ENCODE measurements at places on chromosomes 4 and X.

- no peak for DNase-seq
Observed at GRCh38 chr4:169202145-169202699, 68.5 kb downstream of the SH3RF1 start.

DNA sequence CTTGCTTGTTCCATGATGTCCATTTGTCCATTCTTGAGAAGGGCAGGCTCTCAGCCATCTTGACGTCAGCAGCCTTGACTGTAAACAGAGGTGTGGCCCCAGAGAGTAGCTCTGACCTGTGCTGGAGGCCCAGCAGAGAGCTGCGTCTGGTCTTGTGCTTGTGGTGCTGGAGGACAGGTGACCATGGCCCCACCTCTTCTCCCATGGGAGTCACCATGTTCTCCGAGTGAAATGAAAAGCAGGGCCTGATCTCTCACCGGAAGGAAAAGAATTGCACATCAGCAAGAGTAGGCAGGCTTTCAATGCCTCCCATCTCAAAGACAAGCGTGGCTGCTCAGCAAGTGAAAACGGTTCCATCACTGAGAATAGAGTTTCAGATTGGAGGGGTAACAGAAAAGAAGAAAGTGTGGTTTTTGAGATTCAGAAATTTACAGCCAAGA lies 11.5 kb downstream of the PARM1 start:
- DNase-seq, result peak; percentile 98

GRCh38 chr4:92120810-92121498 lies 182.8 kb upstream of the GRID2 start:
- DNase-seq, result no peak

DNA sequence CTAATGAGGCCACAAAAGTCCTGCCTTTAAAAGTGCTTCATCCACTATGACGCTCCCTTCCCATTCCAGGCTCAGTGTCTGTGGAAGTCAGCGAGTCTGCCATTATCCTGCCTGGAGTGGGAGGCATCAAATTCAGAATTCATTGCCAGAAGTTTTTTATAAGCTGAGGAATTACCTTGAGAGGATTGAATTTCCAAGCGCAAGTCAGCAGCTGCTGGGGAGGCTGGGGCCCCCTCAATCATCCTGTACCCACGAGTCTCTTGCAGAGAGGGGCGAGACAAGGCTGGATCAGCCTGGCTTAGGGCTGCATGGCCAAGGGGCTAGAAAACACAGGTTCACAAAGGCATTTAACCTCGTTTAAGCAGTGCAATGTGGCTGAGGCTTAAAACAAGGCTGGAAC lies 170.5 kb upstream of the NOCT start:
- no peak for DNase-seq

GRCh38 chr4:59258002-59258401 lies 1942.1 kb upstream of the ADGRL3 start:
- peak; percentile 39 for DNase-seq

GRCh38 chr4:184282895-184283654 lies 65.4 kb upstream of the ENPP6 start:
- DNase-seq, result peak; percentile 81

DNA sequence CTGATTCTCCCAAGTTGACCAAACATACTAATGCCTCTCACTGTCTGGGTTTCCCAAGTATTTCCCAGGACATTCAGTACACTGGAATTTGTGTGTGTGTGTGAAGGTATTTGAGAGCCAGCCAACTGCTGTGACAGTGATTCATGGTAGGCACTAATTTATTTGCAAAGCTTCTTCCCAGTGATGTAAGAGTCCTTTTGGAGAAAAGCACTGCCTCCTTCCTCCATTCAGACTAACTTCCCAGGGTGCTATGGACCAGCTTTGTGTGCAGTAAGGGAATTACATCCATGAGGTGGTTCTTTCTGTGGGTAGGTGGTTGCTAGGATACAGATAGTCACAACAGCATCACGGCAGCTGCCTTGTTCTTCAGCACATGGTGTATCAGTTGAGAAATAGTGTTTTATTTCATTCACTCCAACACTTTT lies 8.7 kb downstream of the EGF start:
- DNase-seq, result peak; percentile 55

DNA sequence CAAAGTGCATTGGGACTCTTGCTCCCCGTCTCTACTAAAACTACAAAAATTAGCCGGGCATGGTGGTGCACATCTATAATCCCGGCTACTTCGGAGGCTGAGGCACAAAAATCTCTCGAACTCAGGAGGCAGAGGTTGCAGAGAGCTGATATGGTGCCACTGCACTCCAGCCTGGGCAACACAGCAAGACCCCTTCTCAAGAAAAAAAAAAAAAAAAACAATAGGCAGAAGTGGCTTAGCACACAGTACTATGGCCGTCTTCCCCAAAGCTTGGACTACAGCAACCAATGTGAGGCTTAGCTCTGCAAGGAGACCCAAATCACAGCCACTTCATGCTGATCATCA lies 162.8 kb upstream of the PRDX4 start:
- DNase-seq, result peak; percentile 41

DNA sequence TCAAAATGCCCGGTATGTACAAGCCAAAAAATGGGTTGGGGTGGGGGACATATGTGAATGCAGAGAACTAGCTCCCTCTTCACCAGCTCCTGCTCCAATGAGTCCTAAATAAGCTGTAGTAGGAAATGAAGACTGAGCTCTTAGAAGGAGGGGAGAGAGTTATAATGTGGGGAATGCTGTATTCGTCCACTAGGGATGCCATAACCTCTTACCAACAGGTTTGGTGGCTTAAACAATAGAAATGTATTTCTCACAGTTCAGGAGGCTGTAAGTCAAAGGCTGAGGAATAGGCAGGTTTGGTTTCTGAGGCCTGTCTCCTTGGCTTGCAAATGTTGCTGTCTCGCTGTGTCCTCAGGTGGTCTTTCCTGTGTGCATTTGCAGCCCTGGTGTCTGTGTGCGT lies 4.4 kb upstream of the INPP4B start:
- peak; percentile 31 for DNase-seq

DNA sequence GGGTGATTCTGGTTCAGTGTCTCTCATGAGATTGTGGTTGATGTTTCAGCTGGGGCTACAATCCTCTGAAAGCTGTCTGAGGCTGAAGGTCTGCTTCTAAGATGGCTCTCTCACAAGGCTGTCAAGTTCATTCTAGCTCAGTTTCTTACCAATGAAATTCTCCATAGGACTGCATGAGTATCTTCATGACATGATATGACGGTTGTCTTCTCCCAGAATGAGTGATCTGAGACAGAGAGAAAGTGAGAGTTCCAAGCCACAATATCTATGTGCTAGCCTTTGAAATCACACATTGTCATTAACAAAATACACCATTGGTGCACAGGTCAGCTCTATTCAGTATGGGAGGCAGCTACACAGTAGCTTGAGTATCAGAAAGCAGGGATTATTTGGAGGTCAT lies 27.3 kb downstream of the PITX2 start:
- DNase-seq, result no peak

- no peak for DNase-seq
Observed at GRCh38 chrX:12060489-12061260, 77.6 kb upstream of the FRMPD4 start.

DNA sequence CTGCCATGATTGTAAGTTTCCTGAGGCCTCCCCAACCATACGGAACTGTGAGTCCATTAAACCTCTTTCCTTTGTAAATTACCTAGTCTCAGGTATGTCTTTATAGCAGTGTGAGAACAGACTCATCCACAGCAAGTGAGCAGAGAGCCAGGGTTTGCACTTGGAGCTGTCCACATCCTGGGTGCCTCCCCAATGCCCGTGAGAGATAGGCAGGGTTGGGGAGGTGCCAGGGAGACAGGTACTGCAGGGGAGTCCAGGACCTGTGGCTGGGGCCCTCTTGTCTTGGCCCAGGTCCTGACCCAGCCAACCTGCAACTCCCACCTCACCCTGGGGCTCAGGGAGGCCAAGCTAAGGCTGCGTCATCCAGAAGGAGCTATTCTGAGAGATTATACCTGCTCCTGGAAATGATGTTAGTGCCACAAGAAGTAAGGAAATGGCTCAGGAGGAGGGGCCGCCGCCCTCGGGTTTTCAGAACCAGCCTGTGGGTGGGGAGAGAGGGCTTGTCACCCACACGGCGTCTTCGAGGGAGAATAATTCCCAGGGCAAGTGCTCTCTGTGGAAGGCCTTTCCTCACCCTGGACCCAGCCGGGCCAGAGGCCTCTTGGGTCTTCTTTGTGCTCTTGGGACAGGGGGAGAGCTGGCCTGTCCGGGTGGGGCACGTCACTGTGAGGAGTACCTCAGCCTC lies 66.5 kb downstream of the ADRA2C start:
- DNase-seq, result no peak

DNA sequence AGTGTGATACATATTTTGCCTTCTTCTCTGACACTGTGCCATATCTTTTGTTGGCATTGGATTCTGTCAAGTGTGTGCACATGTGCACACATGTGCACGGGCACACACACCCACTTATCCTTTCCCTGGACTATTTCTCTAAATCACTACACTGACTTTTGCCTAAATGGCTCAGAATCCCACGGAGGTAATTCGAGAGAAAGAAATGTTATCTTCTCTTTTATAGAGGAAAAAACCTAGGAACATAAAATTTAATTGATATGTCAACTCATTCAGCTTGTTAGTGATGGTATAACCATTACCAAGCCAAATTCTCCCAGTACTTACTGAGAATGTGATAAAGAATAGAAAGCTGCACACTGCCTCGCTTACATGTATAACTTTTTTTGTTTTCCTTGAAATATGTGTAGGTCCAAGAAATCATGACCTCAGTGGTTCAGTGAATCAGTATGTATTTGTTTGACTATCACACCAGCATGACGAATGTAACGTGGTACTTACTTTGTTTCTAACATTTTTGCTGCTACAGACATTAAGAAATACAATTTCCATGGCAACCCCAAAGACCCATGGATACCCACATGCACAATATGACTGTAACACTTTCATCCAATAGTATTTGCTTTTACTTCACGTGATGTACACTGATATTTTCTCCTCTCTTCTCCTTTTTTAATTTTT lies 163.0 kb downstream of the PCDH7 start:
- no peak for DNase-seq

DNA sequence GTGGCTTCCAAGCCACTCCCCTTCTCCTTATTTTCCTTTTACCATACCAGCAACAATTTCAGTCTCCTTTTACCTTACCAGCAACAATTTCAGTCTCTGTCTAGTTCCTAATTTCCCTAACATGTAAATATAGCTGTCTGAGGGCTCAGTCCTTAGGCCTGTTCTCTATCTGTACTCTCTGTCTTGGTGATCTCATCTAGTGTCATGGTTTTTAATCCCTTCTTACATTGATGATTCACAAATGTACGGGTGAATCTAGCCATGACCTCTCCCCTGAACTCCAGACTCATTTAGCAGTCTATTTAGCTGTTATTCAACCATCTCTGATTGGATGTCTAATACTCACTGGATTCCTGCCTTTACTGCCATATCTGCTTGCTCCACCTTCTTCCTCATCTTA lies 7.2 kb downstream of the IL15 start:
- peak; percentile 75 for DNase-seq

- DNase-seq, result no peak
Observed at GRCh38 chr4:75821966-75822365, 80.3 kb downstream of the PPEF2 start.

DNA sequence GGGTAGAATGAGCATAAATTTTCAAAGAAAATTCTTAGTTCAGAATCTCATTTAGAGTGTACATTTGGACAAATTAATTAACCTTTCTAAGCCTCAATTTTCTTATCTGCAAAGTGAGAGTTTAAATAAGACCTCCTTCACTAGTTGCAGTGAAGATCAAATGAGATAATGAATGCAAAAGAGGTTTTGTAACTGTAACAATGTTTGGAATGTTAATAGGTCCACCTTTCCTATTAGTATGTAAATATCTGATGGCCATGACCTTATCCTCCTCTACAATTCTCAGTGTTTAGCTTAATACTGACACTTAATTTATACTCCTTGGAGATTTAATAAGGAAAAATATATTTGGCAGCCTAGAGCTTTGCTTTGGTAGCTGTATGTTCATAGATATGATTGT lies 138.8 kb downstream of the GABRG1 start:
- DNase-seq, result no peak

DNA sequence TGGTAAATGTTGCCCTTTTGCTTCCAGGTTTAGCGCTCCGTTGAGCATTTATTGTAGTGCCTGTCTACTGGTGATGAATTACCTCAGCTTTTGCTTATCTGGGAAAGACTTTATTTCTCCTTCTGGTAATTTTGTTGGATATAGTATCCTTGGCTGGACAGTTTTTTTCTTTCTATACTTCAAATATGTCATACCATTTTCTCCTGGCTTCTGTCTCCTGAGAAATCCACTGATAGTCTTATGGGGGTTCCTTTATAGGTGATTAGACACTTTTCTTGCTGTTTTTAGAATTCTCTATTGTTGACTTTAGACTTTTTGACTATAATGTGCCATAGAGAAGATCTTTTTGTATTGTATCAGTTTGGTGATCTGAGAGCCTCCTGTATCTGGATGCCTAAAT lies 73.5 kb downstream of the ARFIP1 start:
- DNase-seq, result no peak

- no peak for DNase-seq
Observed at GRCh38 chr4:68953056-68953596, 1.5 kb upstream of the UGT2A3 start.

- no peak for DNase-seq
Observed at GRCh38 chr4:110628663-110629213, 5.9 kb upstream of the PITX2 start.

DNA sequence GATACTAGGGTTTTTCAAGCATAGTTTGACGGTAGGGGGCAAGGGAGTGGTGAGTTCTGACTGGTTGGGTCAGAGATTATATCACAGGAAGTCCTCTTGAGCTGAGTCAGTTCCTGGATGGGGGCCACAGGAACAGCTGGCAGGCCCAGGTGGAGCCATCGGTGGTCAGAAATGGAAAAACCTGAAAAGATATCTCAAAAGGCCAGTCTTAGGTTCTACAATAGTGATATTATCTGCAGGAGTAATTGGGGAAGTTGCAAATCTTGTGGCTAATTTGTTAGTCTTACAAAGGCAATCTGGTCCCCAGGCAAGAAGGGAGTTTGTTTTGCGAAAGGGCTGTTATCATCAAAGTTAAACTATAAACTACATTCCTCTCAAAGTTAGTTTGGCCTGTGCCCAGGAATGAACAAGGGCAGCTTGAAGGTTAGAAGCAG lies 159.3 kb downstream of the PTCHD1 start:
- DNase-seq, result peak; percentile 47

DNA sequence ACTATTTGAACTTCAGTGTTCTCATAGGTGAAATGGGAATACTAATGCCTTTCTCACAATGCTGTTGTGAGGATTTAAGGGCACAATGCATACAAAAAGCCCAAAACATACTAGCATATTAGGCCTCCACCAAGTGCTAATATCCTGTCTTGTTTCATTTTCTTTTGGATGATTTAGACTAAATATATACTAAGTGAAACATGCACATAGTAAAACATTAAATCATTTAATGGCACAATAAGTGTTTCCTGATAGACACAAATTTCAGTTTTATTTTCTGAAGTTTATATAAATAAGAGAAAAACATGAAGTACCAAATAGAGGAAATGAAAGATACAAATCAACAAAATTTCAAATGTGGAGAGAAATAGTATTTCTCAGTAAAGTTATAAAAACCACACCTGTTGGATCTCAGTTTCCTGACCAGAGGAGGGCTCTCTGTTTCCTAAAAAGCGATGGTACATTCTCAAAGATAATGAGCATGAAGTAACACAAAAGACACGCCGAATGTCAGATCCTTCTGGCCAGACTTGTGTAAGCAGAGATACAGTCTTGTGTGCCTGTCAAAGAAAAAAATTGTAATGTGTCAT lies 25.1 kb downstream of the DDX60 start:
- no peak for DNase-seq

- peak; percentile 93 for DNase-seq
Observed at GRCh38 chrX:120244735-120245498, 5.7 kb upstream of the ZBTB33 start.

- no peak for DNase-seq
Observed at GRCh38 chr4:41602886-41603498, 65.0 kb downstream of the LIMCH1 start.
